AG04450 (cell line): ENCODE measurements at places on chromosomes 6 and 20. TPM values are rescaled to one million over a fixed set of nuclear protein-coding genes. Genes with fewer than 3 reads are reported as not detected.

HLA-DQA2 gene
- not detected in 2 replicates for polyA plus RNA-seq

DNA sequence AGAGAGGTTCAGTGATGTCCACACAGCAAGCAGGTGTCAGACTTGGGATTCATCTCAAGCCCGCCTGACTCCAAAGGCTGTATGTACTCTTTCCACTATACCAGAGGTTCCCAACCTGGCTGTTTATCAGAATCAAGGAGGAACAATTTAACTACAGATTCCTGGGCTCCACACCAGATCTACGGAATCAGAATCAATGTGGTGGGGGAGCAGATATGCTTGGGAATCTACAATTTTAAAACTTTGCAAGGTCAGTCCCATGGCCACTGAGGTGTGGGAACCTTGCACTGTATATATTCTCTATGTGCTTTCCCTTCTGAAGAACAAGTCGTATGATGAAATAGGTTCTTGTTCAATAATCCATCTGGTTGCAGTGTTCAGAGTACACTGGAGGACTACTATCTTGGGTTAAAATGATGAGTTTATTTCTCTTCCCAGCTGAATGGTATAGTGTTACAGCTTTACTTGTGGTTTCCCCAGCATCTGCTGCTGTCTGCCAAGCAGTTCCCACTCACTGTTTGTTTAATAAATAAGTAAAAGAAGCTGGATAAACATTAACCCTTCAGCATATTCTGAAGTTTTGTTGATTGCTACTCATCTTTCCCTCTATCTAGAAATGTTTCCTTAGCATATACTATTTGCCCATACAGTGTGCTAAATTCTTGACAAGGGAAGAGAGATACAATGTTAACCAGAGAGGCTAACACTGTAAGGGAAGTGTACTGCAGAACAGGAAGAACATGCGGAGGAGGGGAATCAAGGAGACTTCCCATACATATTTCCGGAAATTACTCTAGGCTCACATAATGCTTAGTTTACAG is 9.9 kb downstream of the TTI1 start:
- DNase-seq = peak; percentile 95

GRCh38 chr6:129874837-129875236 is 13.7 kb upstream of the TMEM244 start:
- DNase-seq = no peak

LY6G6F gene
- polyA plus RNA-seq = not detected in 2 replicates

DNA sequence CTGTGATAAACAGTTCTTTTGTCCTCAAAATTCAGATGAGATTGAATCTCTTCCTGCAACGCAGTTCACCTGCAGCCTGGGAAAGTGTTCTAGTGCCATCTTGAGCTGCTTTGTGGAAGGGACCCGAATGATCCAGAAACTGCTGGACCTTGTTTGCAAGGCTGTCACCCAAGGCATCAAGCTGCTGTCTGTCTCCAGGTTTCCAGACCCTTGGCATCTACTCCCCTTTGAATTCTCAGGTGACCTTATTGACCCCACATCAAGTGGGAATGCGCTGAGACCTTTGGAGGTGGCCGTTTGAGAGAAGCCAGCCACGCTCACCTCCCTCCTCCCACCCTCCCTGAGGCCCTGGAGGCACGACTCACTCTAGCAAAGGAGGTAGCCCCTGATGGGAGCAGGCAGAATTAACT is 112.5 kb downstream of the EDN3 start:
- DNase-seq = no peak

DNA sequence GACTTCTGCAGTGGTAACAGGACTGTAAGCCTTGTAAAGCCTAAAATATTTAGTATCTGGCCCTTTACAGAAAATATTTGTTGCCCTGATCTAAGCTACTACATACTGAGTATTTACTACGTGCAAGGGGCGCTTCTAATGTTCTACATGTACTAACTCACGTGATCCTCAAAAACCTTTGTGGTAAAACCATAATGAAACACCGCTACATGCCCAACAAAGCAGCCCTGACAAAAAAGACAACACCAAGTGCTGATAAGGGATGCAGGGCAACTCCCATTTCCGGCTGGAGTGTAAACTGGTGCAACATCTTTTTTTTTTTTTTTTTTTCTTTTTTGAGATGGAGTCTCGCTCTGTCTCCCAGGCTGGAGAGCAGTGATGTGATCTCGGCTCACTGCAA is 85.0 kb downstream of the SULF2 start:
- DNase-seq = no peak

GRCh38 chr20:23565503-23566045 is 2.7 kb downstream of the CST9L start:
- no peak for DNase-seq

HCRTR2 gene
- polyA plus RNA-seq = not detected in 2 replicates

GRCh38 chr6:38225766-38226165 is 406.2 kb downstream of the ZFAND3 start:
- no peak for DNase-seq

OOEP gene
- polyA plus RNA-seq = not detected in 2 replicates

- no peak for DNase-seq
These were observed 109.1 kb upstream of the GGTLC1 start for GRCh38 chr20:24097506-24098245.

OXT gene
- polyA plus RNA-seq = not detected in 2 replicates

DNA sequence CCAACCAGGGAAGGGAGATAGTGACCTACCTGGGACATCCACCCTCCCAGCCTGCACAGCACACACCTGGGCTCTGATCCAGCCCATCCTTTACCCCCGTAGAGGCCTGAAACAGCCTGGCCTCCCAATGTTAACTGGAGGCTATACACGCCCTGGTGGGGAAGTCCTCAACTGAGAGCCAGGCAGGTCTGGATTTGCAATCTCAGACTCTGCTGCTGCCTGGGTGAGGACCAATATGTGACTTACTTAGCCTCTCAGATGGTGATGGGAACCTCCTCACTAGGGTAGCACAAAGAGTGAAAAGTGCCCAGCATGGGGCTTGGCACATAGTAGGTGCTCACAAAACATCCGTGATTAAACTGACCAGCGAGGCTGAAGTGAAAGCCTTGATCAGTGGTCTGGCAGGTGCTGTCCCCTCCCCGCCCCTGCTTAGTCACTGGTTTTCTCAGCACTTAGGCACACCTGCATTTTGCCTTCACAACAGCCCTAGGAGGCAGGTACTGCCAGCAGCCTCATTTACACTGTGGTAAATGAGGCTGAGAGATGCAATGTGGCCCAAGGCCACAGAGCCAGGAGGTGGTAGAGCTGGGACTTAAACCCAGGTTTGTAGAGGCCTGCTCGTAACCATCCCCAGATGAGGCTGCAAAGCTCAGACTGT is 12.4 kb downstream of the PEDS1 start:
- DNase-seq = no peak

DNA sequence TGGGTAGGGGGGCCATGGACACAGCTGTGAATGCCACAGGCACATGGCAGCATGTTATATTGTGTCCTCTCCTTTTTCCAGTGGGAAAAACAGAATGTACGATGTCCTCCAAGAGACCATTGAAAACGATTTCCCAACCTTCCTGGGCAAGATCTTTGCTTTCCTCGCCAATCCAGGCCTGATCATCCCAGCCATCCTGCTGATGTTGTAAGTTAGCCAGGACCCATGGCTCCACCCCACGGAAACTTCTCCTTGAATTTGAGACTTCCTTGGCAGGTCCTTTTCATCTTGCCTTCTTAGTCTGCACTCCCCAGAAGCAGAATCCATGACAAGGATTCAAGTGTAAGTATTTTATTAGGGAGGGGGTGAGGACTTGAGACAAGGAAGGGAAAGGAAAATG is 28.2 kb upstream of the NOP56 start:
- no peak for DNase-seq

GMNN gene
- 17.4 and 22.0 TPM in 2 replicates for polyA plus RNA-seq

C20orf204 gene
- polyA plus RNA-seq = 0.01 and 0.07 TPM in 2 replicates

DNA sequence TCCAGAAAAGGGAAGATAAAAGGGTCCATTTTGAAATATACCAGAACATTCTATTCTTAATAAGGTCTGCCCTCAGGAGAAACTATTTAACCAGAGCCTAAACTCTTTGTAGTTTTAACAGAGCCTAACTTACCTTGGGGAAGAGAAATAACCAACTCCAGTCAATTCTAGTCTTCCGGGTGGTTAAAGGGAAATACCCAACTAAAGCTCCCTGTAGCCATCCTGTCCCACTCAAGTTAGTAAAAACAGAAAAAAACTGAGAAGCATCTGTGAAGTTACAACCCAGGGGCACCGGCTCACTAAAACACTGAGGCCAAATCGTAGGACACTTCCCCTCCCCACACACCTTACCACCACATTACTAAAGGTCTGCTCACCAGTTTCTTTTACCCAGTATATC is 23.7 kb downstream of the CEP85L start:
- DNase-seq = no peak

KCNK17 gene
- polyA plus RNA-seq = not detected in 2 replicates

TPMT gene
- 20.5 and 25.8 TPM in 2 replicates for polyA plus RNA-seq

- no peak for DNase-seq
These were observed 26.4 kb upstream of the PXDC1 start for GRCh38 chr6:3777730-3778461.

DNA sequence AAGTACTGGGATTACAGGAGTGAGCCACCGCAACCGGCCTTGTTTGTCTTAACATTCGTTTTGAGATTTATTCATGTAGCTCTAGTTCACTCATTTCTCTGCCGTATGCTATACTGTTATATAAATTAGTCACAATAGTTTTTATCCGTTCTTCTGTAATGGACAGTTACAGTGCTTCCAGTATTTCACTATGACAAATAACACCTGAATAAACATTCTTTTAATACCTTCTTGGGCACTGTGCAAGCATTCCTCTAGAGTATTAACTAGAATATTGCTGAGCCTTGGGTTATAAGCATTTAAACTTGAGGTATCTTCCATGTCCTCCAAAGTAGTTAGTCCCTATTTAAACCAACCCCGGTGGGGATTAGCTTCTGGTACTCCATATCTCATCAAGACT is 45.6 kb downstream of the STK38 start:
- no peak for DNase-seq

DNA sequence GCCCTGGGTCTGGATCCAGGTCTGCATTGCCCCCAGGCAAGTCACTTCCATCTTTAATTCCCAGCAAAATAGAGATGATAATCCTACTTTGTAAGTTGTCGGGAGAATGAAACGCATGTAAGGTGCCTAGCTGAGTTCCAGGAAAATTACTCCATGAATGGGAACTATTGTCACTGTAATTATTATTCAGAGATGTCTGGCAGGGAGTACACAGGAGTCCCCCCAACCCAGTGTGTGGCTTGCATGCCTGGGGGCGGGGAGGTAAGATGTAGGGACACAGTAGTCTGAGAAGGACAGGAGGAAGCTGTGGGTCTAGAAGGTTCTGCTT is 85.4 kb downstream of the CD40 start:
- no peak for DNase-seq

GRCh38 chr20:3243718-3244358 is 4.8 kb upstream of the SLC4A11 start:
- DNase-seq = no peak

TULP1 gene
- not detected in 2 replicates for polyA plus RNA-seq

- DNase-seq = no peak
These were observed 42.4 kb downstream of the SNX14 start for GRCh38 chr6:85551264-85551663.

GRCh38 chr20:18666803-18667415 is 79.1 kb downstream of the DTD1 start:
- no peak for DNase-seq

POU3F2 gene
- not detected in 2 replicates for polyA plus RNA-seq

DNA sequence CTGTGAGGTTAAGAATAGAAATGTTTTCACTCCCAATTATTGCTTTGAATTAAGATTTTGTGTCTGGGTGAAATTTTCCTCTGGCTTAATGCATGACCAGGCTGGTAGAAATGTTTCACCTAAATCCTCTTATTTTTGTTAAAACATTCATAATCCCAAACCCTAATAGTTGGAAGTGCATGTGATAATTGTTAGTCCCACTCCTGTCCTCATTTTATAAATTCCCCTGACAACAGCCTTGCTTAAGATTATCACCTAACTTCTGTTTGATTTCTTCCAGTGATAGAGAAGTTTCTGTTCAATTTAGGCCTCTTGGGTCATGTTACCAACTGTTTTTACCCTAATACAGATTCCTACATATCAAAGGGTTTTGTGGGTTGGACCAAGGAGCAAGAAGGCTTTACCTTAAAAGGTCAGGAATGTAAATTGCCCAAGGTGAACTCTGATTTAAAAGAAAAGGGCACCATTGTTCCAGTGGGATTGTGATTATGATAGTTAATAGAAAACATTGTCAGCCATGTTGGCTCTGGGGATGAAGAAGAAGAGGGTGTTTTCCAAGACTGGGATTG is 158.7 kb upstream of the CENPW start:
- no peak for DNase-seq

DNA sequence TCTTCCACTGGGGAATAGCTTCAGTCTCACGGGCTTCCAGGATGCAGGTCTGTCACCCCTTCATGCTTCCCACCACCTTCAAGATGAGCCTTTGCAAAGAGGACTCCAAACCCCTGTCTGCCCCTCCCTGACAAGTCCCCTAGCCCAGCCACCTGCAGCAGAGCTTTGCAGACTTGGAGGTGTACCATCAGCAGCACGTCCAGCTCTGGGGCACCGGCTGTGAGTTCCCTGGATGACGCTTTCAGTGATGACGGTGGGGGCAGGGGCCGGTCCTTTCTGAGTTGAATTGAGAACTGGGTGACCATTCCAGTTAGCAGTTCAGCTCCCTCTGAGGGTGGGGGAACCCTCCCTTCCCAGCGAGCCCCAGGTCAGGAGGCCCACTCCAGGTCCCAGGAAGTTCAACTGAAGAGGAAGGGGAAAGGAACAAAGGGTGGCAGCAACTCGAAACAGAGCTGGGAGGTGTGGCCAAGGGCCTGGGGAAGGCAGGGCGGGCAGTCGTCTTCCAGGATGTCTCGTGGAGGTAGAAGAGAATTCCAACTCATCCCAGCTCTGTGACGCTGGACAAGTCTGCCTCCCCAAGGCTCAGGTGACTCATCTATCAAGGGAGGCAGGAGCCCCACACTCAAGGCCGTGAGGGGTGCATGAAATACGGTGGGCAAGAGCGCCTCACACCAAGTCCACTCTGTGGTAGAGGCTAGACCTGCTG is 86.0 kb downstream of the PTPN1 start:
- no peak for DNase-seq

GRCh38 chr6:34425132-34425497 is 754 bp downstream of the RPS10 start:
- no peak for DNase-seq

GRCh38 chr6:110039981-110040383 is 61.9 kb downstream of the GPR6 start:
- DNase-seq = no peak

- no peak for DNase-seq
These were observed 80.5 kb downstream of the SASH1 start for GRCh38 chr6:148423133-148423532.

DNA sequence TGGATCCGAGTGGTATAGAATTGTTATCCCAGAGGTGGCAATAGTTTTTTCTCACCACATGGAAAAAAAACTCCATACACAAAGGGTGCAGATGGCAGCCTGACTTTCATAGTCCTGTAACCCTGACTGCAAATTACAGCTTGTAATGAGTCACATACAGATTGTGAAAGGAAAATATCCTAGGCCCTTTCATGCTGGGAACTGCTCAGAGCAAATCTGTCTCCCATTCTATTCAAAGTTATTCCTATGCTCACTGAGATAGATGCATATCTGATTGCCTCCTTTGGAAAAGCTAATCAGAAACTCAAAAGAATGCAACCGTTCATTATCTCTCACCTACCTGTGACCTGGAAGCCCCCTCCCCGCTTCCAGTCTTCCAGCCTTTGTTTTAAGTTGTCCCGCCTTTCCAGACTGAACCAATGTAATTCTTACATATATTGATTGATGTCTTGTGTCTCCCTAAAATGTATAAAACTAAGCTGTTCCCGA is 108.7 kb upstream of the MAP3K4 start:
- DNase-seq = no peak
